Stimulated activated CD8-positive, alpha-beta memory T cell treated with anti-CD3 and anti-CD28 coated beads, Interleukin-7, amount 100 ng/mL, for 24 hours (primary cell): ENCODE measurements at places on chromosomes 16 and 17.

DNA sequence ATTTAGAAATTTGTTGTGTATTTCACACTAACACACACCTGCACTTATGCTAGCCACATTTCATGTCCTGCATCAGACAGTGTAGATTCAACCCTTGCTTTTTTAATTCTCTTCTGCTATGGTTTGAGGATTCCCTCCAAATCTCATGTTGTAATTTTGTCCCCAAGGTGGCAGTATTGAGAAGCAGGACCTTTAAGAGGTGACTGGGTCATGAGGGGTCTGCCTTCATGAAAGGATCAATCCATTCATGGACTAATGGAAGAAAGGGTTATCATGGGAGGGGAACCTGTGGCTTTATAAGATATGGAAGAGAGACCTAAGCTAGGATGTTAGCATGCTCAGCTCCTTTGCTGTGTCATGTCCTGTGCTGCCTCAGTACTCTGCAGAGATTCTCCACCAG lies 1032.2 kb downstream of the CDH11 start:
- DNase-seq, result no peak

- DNase-seq, result no peak
These were observed at the start of gene PMP22 for GRCh38 chr17:15265131-15265530. Gene PMP22, minus strand, starts transcription at chr17:15265326. Its CDS starts 4,599 bp downstream, at chr17:15260727.

DNA sequence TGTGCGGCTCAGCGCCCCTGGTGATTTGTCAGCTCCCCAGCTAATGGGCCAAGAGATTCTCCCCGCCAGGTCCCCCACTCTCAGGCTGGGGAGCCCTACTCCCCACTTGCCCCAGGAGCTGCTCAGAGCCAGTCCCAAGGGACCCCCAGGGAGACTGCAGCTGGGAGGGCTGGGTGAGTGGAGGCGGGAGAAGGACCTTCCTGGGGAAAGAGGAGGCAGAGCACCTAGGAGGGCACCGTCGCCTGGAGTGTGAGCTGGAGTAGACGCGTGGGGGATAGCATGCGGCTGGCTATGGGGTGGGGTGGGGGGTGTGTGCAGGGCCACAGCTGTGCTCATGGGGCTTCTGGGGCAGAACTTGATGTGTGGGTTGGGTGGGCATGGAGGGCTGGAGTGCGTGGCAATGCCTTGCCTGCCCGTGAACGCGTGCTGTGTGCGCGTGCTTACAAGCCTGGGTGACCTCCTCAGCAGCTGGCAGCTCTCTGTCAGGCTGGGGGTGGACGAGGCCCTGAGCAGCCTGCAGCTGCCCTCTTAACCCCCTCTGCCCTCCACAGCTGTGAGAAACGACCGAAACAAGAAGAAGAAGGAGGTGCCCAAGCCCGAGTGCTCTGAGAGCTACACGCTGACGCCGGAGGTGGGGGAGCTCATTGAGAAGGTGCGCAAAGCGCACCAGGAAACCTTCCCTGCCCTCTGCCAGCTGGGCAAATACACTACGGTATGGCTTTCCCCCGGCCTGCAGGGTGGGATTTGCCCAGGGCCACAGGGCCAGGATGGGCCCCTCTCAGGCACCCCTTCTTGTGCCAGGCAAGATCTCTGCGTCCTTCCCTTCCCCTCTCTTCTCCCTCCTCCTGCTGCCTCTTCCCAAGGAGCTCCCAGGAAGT lies 12.9 kb downstream of the GJD3 start:
- no peak for DNase-seq

DNA sequence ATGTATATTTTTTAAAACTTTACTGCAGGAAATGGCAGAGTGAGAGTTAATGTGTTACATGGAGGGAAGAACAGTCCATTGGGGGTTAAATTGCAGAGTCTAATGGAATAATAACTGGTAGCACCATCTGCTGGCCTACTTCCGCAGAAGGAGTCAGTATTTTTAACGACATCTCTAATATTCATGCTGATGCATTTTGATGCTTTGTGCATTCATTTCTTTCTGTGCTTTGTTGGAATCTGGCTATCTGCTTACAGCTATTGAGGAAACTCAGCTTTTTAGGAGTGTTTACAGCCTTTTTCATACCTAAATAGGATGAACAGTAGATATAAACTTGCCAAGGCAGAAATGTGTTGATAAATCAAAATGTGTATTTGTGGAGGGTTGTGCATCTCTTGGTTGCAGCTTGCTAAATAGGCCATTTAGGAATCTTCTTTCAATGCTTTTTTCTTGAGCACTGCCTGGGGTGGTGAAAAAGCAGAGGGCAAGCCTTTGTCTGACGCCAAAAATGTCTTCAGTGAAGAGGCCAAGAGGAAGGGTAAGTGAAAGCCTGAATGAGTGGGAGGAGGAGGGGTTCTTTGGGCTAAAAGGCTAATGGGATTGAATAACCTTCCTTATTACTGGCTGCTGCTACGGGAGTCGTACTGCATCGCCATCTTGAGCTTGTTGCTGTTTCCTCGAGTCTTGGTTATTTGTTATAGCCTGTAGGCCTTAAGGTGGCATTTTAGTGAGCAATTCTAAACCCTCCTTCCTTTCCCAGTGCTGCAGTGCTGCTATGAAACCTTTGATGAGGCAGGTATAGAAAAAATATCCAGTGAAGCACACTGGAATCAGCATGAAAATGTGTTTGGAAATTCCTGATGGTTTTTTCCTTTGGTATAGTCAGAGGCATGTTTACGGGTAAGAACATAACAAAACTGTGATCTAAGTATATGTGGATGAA lies 153.3 kb downstream of the CHD9 start:
- DNase-seq, result no peak

DNA sequence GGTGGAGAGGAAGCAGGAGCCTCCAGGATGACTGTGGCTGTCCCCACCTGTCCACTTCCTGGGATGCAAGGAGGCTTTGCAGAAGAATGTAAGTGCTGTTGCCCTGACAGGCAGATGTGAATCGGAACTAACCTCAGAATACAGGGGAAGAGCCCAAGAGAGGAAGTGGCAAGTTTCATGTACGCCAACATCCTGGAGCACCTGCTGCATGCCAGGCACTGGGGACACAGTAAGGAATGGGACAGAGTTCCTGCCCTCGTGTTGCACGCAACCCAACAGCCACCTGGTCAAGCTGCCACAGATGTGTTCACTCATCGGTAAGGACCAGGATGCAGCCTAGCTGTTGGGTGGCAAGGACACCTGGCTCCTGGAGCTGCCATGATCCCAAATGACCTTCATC lies 98.6 kb upstream of the RPL38 start:
- DNase-seq, result no peak

GRCh38 chr17:81644976-81645952 lies 8.3 kb downstream of the TSPAN10 start:
- no peak for DNase-seq

- DNase-seq, result no peak
These were observed 831 bp downstream of the RPL13 start for GRCh38 chr16:89561142-89561883.

GRCh38 chr17:75539967-75540729 lies 14.7 kb downstream of the LLGL2 start:
- no peak for DNase-seq

DNA sequence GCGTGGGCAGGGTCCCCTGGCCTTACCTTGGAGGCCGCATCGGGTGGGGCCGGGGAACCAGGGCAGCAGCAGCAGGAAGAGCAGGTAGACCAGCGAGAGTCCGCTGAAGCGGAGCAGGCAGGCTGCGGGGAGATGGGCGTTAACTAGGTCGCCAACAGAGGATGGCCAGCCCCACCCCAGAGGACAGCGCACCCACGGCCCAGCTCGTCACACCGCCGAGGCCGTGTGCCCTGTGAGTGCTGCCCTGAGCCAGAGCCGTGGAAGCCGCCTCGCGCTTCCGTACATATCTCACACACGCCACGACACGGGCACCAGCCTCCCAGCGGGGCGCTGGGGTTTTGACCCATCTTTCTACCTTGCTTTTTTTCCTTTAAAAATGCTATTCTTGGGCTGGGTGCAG lies 35.7 kb downstream of the PIEZO1 start:
- DNase-seq, result no peak

DNA sequence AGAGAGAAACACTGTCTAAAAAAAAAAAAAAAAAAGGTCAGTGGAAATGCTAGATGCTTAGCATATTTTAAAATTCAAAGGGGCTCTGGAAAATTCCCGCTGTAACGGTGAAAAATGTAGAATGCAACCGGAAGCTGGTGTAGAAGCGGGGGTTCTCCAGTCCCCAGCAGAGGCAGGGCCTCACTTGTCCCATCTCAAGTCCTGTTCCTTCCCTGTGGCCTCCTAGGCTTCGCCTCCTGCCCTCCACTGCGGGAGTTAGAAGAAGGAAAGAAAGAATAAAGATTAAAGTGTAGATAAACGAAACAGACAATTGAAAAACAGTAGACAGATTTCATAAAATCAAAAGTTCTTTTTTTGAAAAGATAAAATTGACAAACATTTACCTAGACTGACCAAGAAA lies 14.8 kb upstream of the ZNF287 start:
- DNase-seq, result no peak

GRCh38 chr17:40281663-40282062 lies 6.0 kb upstream of the CDC6 start:
- DNase-seq, result no peak

- DNase-seq, result no peak
These were observed 841 bp upstream of the RAB5C start for GRCh38 chr17:42155614-42156045.

GRCh38 chr17:75049706-75050105 lies 2.7 kb downstream of the KCTD2 start:
- DNase-seq, result no peak

GRCh38 chr17:1110862-1111598 lies 68.8 kb downstream of the ABR start:
- no peak for DNase-seq

DNA sequence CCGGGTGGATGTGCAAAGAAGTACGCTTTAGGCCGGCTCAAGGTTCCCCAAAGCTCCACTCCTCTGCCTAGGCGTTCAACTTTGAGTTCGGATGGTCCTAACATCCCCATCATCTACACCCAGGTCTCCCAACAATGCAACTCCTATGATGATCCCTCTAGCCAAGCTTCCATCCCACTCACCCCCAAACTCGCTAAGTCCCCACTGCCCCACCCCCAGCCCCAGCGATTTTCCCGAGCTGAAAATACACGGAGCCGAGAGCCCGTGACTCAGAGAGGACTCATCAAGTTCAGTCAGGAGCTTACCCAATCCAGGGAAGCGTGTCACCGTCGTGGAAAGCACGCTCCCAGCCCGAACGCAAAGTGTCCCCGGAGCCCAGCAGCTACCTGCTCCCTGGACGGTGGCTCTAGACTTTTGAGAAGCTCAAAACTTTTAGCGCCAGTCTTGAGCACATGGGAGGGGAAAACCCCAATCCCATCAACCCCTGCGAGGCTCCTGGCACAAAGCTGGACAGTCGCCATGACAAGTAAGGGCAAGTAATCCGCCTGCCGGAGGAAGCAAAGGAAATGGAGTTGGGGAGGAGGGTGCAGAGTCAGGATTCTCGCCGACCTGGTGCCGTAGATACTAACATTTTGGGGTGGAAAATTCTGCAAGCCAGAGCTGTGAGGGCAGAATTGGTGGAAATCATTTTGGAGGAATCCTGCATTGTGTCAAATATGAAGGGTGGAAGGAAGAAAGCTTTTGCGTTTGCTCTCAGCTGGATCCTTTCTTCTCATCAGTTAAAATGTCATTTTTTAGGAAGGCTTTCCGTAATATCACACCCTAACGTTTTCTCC lies at the start of gene TP53:
TSS of gene TP53 (minus strand) at position 419 of the 836 bp plus-strand sequence. CDS start 10,896 bp downstream, outside the sequence.
- peak; percentile 68 for DNase-seq

- no peak for DNase-seq
These were observed 13.5 kb upstream of the DHRS13 start for GRCh38 chr17:28916302-28916934.

DNA sequence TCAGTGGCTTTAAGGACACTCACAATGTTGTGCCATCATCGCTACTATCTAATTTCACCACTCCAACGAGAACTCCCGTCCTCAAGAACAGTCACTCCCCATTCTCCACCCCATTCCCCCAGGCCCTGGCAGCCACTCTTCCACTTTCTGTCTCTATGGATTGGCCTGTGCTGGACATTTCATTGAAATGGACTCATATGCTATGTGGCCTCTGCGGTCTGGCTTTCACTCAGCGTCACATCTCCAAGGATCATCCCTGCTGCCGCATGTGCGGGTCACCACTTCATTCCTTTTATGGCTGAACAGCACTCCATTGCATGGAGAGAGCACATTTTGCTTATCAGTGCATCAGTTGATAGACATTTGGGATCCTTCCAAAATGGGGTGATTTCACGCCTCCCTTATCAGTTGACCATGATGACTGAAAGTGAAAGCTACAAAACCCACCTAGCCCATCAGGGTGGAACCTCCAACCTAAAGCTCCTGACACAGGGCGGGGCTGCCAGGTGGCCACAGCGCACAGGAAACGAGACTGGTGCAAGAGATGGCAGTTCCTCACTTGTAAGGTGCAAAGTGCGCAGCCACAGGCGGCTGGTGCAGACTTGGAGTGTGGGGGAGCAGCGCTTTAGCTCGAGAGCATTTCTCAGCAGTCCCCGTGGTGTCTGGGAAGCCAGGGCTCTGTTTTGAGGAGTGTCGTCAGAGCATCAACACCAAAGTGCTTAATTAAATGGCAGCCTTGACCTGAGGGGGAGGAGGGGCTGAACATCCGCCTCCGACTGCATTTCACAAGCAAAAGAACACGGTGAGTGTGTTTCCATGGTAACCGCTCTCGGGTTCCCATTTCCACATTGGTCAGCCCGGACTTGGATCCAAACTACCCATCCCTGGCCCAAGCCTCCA lies 23.8 kb downstream of the COTL1 start:
- peak; percentile 37 for DNase-seq

- DNase-seq, result no peak
These were observed 14.3 kb downstream of the CYTH1 start for GRCh38 chr17:78767806-78768205.

DNA sequence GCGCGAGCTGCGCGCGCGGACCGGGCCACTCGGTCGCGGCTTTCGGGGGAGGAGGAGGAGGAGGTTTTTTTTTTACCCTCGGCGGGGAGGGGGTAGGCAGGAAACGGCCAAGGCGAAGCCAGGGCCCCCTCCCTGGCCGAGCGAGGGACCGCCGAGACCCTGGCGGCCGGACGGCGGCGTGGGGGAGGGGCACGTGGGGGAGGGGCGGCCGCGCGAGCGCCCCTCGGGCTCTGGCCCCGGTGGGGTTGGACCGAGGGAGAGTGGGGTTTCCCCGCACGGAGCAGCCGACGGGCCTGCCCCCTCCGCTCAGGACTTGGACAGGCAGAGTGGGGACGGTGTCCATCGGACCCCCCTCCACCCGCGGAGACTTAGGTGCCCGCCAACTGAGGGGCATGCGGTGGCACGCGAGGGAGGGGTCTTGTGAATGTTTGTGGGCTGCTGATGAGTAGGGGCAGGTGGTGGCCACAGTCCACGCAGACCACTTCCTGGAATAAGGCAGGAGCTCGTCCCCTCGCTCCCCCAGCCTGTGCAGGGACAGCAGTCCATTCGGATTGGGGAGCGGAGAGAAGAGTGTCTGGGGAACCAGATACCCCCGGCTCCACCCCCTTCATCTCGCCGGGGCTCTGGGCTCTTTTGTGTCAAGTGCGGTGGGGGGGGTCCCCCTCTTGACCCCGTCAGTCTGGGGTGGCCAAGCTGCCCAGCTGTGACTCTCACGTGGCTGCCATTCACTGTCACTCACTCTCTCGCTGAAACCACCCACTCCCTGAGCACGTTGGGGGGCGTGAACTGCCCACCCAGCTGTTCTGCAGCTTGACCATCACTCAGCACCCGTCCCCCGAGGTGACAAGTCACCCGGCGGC lies 3.0 kb upstream of the CHD3 start:
- DNase-seq, result no peak
